Stimulated activated memory B cell treated with anti-CD40 and anti-IgM and Interleukin-4, amounts not matched to agents 10 μg/mL and 1 μg/mL and 100 μg/mL, for 72 hours (primary cell): ENCODE measurements at places on chromosomes 13 and 19.
A peak's percentile ranks its signal among the peaks of the same experiment; 100 is the strongest.

DNA sequence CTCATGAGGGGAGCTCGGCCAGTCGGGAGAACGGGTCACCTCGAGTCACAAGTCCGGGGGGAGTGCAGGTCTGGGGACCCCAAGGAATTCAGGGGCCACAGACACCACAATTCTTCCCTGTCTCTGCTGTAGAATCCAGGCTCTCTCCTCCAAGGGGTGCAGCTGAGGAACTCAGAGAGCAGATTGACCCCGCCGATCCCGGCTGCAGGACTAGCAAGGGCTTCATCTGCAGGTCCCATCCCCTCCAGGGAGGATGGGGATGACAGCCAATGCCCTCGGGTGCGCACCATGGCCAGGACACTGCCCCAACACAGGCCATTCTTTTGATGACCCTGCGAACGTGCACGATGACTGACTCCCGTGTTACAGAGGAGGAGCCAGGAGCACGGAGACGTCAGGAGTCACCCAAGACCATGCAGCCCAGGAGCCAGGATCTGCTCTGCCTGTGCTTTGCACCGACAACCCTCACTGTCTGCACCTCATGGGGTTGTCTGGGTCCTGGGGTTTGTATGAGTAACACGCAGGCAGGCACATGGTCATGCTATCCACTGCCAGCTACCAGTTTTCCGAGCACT is 48.5 kb upstream of the TUBGCP3 start:
- no peak for ATAC-seq

DNA sequence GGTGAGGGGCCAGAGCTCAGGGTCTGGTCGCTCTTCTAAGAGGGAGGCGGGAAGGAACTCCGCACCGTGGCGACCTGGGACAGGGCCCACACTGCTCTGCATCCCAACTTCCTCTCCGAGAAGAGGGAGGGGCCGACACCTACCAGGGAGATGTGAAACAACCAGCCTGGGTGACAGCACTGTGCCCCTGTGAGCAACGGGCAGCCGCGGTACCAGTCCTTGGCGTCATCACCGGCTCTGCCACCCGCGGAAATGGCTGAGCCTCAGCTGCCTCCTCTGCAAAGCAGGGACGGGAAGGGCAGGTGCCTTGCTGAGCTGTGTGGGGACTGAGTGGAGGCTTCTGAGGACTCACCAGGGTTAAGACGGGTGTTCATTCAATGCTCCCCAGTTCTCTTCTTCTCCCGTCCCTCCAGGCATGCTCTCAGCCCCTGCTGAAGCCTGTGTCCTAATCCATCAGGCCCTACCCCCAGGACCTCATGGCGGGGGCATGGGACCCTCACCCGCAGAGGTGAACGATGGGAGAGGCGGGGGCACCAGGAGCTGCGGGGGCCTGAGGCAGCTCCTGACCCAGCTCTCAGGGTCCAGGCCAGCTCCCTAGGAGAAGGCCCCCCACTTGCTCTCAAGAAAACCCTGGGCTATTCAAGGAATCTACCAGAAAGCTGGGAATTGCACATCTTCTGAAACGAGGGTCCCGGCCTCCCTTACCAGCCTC is 9.3 kb downstream of the ZNF787 start:
- peak; percentile 95 for ATAC-seq

DNA sequence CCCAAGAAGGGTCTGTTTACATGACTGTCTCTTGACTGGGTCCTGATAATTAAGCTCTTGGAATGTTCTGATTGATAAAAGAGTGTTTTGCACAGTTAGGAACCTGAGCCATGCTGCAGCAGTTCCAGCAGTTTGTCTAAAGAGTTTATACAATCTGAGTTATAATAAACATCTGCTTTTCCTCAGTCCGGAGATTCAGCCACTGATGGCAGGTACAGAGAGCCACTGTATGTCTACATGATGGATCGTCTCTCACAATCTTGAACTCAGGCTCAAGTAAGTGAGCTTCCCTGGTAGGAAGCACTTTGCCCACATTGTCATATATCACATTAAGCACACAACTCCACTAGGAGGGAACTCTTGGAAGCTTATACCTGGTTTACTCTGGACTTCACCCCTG is 84.3 kb downstream of the UGGT2 start:
- ATAC-seq: no peak

- no peak for ATAC-seq
Observed at GRCh38 chr19:6042776-6043726, 65.1 kb upstream of the RANBP3 start.

- no peak for ATAC-seq
Observed at GRCh38 chr13:27662738-27663470, 41.2 kb downstream of the POLR1D start.

DNA sequence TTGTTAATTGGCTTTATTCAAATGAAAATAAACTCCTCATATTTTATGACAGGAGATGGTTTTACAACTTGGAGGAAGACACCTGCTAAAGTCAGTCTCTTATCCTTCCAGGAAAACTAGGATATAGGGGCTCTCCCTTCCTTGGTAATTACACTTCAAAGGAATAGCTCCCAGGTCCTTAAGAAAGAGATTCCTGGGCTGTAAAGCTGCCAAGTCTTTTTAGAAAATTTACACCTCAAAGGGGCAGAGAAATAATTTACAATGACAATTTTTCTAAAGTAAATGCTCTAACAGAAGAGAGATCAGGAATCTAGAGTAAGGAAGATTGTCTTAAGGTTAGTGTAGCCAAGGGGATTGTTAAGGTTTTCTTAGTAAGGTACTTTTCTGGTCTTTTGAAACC is 1359.0 kb downstream of the OLFM4 start:
- no peak for ATAC-seq

DNA sequence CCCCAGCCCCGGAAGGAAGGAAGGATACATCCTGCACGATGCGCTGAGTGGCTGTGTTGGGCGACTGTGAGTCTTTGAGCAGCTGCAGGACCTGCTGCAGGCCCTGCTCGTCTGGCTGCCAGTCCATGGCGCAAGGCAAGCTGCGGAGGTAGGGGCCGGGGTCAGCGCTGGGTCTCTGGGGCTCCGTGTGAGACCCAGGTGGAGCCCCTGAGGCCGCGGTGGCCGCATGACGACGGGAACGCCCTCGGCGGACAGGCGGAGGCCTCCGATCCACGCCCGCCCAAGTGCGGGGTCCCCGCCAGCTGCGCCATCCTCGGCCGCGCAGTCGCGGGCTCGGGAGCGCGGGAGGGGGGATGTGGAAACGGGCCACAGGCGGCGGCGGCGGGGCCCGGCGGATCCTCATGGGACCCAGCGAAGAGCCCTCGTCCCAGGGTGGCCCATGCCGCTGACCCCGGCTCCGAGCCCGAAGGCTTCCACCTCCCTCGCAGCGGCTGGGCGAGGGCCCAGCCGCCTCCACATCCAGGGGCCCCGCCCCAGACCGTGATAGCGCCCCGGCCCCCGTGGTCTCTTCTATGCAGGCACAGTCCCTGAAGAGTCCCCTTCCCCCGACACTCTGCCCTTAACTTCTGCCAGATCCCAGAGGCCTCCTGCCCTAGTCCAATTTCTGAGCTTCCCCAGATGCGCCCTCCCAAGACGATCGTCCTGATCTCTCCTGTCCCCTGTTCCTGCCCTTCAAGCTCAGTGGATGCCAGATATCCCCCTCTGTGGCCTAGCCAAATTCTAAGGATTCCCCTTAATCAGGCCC is 2.7 kb downstream of the TNPO2 start:
- ATAC-seq: peak; percentile 8

DNA sequence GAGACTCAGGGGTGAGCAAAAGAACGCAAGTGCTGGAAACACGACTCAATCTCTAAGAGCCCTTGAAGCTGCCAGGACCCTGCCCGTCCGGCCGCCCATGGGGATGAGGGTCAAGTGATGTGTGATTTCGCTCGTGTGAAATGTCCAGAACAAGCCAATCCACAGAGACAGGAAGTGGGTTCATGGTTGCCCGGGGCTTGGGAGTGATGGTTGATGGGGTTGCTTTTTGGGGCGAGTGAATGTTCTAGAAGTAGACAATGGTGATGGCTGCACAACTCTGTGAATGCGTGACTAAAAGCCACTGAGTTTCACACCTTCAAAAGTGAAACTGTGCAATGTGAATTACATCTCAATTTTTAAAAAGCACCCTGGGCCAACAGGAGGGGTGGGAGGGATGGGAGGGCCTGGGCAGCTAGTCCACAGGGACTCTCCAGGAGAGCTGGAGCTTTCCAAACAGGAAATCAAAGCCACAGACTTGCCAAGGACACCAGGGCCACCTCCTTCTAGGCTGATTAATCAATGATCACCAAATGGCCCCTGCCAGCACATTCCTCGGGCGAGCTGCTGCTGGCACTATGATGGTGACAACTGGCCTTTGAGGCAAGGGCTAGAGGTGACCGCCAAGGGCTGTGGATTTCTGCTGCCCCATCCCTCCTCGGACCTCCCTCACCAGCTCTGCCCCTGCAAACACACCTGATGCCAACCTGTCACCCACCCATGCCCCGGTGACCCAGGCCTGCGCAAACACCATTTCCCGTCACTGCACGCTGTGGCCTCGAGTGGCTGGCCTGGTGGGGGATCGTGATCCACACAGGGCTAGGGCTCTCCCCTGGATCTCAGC is 14.0 kb downstream of the DPP9 start:
- ATAC-seq: no peak

DNA sequence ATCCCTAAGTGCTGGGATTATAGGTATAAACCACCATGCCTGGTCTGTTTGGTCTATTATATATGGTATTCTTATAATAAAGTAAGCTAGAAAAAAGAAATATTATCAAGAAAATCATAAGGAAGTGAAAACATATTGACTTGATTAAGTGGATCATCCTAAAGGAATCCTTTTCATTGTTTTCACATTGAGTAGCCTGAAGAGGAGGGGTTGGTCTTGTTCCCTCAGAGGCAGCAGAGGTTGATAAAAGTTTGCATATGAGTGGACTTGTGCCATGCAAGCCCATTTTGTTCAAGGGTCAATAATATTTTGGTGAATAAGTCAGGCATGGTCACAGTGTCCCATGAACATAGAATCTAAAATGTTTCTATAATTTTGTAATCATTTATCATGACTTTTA is 52.7 kb downstream of the ZNF627 start:
- ATAC-seq: no peak

DNA sequence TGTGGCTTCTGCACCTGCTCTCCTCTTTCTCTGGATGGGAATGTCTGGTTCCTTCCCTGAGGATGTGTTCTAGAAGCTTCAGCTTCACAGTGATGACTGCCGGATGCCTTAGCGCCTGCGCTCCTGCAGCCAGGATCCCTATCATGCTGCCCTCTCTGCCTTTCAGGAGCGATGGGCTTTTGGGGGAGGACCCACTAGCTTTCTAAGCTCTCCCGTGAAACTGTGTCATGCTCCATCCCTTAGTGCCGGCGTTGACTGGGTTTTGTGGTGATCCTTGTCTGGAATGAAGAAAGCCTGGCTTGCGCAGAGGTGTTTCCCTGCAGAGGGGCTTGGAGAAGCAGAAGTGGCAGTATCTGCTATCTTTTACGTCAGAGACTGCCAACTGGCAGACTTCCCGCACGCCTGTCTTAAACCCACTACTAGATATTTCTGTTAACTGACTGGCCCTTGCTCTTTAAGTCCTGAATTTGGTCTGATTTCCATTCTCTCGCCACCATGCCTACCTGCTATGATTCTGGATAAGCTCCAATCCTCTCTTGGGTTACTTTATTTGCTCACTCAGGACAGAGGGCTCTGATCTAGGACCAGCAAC is 3.8 kb upstream of the KMT2B start:
- no peak for ATAC-seq

DNA sequence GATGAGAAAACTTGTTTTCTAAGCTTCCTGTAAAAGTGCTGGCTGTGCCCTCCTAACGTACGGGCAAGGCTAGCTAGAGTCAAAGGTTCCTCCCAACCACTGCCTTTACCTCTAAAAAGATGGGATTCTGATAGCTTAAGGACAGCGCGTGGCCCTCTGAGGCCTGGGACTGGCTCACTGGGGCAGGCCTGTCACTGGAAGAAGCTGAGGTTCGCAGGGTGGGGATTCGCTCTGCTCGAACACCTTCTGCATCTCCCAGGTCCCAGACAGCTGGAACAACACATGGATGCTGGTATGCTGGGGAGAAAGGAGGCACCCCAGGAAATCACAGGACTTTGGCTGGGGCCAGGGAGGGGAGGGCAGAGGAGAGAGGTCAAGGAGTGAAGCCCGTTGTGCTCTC is 53.1 kb downstream of the CRYL1 start:
- no peak for ATAC-seq

- no peak for ATAC-seq
Observed at GRCh38 chr19:8517551-8518442, 3.8 kb upstream of the ZNF414 start.

DNA sequence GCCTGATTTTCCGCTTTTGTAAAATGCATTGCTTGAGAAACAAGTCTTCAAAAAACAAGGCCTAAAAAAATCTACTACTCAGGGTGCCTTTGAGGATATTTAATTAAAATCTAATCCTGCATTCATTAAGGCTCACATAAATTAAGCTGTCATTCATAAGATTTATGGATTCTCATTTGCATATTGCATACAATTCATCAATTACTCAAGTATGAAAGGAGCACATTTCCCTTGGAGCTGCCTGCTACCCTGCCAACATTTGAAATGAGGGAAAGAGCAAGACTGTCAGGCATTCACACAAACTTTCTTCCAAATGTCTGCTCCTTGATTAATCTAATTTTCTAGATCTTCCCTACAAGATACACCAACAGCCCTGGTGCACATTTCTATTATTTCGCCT is 140.0 kb downstream of the DACH1 start:
- ATAC-seq: no peak

DNA sequence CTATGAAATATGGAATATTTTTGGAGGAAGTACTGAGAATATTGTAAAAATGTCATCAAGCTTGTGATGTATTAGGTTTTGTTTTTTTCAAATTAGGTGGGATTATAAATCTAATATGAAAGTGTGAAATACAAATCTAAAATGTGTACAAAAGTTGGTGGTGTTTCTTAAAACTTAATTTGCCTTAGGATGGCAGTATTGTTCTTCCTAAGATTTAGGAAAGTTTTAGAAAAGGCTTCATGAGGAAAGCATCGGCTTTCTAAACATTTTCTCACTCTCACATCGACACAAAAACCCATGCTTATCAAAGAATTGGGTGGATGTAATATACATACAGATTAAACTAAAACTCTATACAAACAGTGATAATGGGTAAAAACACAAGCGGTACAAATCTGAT is 972.0 kb upstream of the PCDH20 start:
- no peak for ATAC-seq

- ATAC-seq: no peak
Observed at GRCh38 chr19:46660551-46661019, 397 bp downstream of the DACT3 start.

DNA sequence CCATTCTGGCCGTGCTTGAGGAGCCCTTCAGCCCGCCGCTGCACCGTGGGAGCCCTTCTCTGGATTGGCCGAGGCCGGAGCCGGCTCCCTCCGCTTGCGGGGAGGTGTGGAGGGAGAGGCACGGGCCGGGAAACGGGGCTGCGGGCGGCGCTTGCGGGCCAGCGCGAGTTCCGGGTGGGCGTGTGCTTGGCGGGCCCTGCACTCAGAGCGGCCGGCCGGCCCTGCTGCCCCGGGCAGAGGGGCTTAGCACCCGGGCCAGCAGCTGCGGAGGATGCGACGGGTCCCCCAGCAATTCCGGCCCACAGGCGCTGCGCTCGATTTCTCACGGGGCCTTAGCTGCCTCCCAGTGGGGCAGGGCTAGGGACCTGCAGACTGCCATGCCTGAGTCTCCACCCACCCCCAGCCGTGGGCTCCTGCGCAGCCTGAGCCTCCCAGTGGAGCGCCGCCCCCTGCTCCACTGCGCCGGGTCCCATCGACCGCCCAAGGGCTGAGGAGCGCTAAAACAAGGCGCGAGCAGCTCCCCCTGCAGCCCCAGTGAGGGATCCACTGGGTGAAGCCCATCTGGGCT is 76.5 kb downstream of the PCDH20 start:
- no peak for ATAC-seq

- no peak for ATAC-seq
Observed at GRCh38 chr13:98112456-98112855, 30.4 kb upstream of the FARP1 start.
